Tibial artery (tissue), 4 donors: ENCODE measurements at places on chromosomes 16 and 17.

DNA sequence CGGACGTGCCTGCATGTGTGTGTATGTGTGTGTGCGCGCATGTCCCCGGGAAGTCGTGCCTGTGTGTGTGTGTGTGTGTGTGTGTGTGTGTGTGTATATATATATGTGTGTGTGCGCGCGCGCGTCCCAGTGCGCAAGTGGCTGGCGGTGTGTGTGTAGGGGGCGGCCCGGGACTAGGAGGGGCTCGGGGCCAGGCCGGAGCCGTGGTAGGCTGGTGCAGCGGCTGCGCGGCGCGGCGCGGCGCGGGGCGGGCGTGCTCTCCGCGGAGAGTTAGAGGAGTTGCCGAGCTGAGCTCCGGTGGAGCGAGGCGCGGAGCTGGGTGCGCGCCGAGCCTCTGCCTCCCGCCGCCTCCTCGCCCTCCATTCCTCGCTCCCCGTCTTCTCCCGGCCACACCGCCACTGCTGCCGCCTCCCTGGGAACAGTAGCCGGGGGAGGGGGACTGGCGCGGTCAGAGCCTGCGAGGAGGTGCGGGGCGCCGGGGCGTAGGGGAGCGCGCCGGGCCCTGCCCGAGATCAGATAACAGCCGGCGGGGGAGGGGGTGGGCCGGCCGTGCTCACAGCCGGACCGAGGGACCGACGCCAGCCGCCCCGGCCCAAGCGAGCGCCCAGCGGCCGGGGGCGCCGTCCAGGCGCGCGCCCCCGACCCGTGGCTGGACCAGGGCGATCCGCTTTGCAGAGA is at the start of gene KCNJ12:
TSS of gene KCNJ12 (plus strand) at position 277 of the 678 bp plus-strand sequence. CDS start 38,986 bp downstream, outside the sequence.
- no peak for DNase-seq

DNA sequence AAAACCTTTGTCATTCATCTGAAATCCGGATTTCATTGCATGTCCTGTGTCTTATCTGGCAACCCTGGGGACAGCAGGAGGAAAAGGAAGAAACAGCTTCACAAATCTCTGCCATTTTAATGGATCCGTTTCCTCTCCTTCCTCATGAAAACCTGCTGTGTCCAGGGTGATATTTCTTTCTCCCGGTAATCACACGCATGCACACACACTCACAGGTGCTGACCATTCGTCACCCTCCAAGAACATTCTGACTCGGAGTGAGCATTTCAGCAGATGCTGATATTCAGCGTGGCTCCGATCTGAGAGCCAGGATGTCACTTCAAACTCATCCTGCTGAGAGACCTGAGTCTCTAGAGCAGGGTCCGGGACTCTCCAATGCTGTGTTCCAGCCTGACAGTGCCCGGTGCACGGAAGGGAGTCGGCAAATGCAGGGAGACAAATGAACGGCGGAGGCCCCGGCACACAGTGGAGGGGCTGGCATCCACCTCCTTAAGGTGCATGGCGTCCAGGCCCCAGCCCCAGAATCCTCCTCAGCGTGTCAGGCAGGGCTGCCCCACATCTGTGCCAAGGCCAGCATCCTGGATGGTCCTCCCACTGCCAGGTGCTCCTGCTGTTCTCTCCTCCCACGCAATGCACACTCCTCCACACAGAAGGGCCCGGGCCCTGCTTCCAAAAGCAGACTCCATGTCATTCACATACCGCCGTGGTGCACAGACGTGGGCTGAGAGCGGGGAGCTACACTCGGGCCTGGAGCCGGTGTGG is 70.7 kb downstream of the RBFOX3 start:
- no peak for DNase-seq

DNA sequence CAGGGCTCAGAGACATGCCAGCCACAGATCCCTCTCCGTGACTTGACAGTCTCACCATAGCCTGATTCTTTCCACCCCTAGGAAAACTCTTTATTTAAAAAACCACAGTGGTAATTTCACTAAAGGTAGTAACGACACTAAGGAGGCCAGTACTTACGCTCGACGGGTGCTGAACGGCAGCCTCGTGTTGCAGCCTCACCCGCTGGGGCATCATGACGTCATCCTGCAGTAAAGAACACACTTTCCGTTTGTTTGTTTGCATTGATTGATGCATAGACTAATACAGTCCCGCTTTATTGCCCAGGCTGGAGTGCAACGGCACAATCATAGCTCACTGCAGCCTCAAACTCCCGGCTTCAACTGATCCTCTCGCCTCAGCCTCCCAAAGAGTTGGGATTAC is 65.1 kb upstream of the METRNL start:
- no peak for DNase-seq

- no peak for DNase-seq
Observed at GRCh38 chr17:39507511-39507910, 46.2 kb downstream of the CDK12 start.

DNA sequence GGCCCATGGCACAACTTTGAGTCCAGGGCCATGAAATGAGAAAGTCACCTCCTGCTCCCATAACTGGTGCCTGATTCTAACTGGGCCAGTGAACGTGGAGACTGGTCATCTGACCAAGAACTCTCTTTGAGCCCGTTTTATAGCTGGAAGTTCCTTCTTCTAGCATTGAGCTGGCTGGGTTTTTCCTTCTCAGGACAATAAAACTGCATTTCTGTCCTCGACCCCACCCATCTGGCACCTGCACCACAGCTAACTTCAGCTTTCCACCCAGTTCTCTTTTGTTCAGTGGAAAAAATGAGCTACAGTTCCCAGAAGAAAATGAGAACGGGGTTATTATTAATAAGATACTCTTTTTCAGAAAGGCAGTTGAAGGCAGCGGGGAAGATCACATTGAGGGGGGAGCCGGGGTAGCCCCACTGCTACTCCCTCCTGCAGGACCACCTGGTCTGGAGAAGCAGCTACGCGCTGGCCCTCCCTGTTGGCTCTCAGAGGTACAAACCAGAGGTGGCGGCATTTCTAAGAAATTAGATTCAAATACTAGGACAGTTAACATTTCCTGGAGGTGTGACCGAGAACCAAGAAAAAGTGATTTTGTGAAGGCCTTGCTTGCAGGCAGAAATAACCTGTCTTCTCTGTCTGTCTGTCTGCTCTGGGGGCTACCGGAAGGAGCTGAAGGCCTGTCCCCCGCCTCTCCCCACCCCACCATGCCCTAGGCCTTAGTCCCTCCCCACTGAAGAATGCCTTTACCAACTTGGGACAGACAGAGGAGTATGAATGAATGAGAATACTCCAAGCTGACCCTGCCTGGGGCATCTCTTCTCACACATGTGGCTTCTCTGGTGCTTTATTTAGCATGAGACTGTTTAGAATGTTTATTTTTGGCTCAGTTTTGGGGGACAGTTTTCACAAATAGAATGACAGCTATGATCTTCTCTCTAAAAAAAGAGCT is 123.9 kb downstream of the XYLT1 start:
- DNase-seq, result peak; percentile 63

DNA sequence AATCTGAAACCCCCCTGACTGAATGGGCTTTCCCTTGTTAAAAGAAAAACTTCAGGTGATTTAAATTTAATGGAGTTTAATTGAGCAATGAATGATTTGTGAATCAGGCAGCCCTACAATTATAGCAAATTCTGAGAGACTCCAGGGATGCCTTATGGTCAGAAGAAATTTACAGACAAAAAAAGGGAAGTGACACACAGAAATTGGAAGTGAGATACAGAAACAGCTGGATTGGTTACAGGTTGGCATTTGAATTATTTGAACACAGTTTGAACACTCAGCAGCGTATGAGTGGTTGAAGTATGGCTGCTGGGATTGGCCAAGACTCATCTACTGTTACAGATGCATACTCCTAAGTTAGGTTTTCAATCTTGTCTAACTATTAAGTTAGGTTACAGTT is 19.0 kb upstream of the CPHXL start:
- no peak for DNase-seq

- DNase-seq, result no peak
Observed at GRCh38 chr16:79209308-79209707, 391.2 kb downstream of the MAF start.

- DNase-seq, result no peak
Observed at GRCh38 chr16:2148714-2149629, 547 bp downstream of the RAB26 start.

DNA sequence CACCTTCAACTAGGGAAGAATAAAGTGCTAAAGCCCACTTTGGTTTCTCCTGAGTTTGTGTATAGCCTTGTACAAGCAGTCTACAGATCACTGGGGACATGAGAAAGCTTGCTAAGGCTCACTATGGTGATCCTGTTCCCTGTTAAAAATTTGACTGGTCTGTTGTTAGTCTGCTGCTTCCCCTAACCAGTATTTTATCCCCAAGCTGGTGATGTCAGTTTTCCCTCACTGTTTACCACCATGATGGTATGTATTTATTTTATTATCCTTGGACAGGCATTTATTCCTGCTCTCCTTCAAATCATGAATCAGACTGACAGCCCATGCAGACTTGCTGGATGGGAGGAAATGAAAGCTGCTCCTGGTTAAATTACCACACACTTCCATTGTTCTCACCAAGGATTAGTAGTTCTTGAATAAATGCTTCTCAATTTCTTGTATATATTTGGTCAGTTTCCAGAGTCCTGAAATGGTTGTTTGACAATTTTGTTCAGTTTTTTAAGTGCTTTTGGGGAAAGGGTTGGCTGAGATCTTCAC is 99.6 kb downstream of the CA4 start:
- DNase-seq, result no peak

DNA sequence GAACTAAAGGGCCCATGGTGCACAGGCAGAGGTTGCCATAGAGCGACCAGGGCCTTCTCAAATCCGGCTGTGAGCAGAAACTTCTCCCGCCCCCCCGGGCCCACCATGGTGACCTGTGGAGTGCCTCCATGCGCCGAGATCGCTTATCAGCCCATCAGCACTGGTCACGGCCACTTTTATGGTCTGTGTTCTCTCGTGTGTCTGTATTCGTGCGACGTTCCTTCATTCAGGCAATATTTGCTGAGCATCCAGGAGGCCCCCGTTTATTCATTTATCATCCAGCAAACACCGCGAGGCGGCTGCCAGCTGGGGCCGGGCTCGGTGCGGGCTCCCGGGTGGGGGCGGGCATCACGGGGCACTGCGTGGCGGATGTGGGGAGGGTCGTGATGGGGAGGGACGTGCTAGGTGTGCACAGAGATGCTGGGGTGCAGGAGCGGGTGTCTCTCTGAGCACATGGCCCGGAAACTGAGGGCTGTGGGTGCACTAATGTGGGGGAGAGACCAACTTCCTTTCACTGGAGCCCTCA is 88.0 kb upstream of the CBX4 start:
- DNase-seq, result no peak

DNA sequence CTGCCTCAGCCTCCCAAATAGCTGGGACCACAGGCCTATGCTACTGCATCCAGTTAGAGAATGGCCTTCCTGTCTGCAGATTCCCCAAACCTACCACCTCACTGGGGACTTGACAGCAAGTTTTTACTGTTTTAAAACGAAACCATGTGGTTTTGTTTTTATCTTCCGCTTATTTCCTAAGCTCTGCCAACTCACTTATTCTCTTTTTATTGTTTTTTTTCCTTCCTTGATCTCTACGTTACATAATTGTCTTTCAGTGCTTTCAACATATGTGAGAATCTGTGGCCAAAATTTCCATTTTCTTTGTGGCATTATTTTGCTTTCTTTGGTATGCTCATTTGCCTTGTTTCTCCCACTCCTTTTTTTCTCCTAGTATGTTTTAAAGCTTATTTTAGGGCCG is 14.6 kb upstream of the SLC38A7 start:
- DNase-seq, result no peak
